LNCaP clone FGC (cell line): ENCODE measurements at places on chromosomes 11 and 22.

GRCh38 chr22:28282405-28283067 lies 363.5 kb upstream of the PITPNB start:
- DNase-seq, result no peak

- DNase-seq, result no peak
Measured at GRCh38 chr11:59708537-59708936, 5.1 kb downstream of the OR10V1 start.

DNA sequence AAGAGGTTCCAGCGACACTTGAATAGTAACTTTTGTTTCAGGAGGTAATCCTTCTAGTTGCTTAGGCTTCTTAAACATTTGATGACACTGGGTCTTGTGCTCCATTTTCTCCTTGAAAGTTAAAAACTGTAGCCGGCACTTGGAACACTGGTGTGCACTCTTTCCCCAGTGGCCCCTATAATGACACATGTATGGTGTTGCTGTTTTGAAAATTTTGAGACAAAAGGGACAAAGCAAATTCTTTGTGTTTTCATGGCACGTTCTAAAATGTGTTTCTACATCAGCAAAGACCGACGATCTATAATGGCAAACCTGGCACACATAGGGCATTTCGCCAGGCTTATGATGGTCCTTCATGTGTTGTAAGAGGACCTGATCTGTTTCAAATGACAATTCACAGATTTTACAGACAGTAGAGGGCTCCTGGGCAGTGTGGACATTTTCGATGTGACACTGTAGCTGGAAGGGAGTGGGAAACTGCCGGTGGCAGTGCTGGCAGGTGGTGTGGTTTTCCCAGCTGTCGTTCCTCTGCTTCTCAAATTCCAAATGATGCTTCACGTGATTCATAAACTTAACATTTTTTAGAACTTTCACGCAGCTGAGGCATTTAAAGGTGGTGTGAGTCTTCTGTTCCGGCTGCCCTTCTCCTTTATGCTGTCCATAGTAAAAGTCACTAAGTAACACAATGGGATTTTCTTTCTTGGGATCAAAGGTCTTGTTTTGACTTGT lies 20.5 kb downstream of the ZNF280B start:
- DNase-seq, result no peak

- no peak for DNase-seq
Measured at GRCh38 chr11:19849107-19849789, 136.6 kb downstream of the NAV2 start.

GRCh38 chr11:118980191-118980881 lies 8.8 kb downstream of the FOXR1 start:
- DNase-seq, result no peak
